Epithelial cell of proximal tubule (primary cell): ENCODE measurements at places on chromosomes 6 and 20. TPM values are rescaled to one million over a fixed set of nuclear protein-coding genes. Genes with fewer than 3 reads are reported as not detected.

SPATS1 gene
- total RNA-seq: not detected in 2 replicates

E2F1 gene
- 17.1 and 35.0 TPM in 2 replicates for total RNA-seq

SAMD3 gene
- total RNA-seq: not detected in 2 replicates

MDFI gene
- 48.5 and 61.2 TPM in 2 replicates for total RNA-seq

FUCA2 gene
- 54.8 and 70.4 TPM in 2 replicates for total RNA-seq

KCNQ2 gene
- total RNA-seq: 0.14 TPM in 1 of 2 replicates, not detected in the other

HLA-DOA gene
- total RNA-seq: 1.6 TPM in 1 of 2 replicates, not detected in the other

C20orf141 gene
- total RNA-seq: 1.1 TPM in 1 of 2 replicates, not detected in the other

TFAP2D gene
- not detected in 2 replicates for total RNA-seq

RBM12 gene
- 46.3 and 47.3 TPM in 2 replicates for total RNA-seq
